ENCODE measurements at places on chromosomes 16 and 17.

DNA sequence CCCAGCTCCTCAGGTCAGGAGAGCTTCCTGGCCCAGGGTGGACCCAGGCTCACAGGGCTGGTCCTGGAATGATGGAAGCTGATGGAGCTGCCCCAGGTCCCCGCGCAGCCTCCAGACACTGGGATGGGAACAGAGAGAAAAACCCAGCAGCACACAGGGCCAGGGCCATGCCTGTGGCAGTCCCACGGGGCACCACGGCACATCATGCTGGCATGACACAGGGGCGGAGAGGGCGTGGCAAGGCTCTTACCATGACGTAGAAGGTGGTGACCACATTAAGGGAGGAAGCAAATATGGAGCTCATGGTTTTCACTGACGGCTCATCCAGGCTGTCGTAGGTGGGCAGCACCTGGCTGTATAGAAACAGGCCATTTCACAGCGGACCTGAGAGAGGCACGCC, 18.3 kb downstream of the SLC38A10 start:
- no peak for DNase-seq

DNA sequence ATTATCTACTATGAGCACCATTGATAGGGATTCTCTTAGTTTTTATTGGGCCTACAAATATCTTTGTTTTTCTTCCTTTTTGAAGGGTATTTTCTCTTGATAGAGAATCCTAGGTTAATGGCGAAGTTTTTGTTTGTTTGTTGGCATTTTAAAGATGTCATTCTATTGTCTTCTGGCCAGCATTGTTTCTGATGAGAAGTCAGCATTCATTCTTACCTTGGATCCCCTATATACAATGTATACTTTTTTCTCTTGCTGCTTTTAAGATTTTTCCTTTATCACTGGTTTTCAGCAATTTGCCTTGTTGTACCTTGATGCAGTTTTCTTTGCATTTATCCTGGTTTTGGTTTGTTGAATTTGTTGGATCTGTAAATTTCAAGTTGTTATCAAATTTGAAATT, 130.1 kb downstream of the TOX3 start:
- DNase-seq: no peak

DNA sequence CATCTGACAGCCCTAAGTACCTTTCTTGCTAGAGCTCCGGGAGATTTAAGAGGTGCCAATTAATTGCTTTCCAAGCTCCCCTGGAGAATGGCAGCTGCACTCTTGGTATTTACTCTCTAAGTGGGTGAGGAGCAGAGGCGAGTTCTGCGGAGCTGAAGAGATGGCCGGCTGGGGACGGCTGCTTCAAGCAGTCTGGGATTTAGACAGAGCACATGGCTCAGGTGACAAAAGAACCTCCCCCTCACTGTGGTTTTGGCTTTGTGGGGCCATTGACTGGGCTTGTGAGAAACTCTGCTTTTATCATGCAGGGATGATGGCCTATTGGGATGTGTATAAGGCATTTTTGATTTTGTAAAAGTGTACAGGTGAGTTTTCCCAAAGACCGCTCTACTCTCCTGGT, 239.3 kb upstream of the EEF2KMT start:
- no peak for DNase-seq

DNA sequence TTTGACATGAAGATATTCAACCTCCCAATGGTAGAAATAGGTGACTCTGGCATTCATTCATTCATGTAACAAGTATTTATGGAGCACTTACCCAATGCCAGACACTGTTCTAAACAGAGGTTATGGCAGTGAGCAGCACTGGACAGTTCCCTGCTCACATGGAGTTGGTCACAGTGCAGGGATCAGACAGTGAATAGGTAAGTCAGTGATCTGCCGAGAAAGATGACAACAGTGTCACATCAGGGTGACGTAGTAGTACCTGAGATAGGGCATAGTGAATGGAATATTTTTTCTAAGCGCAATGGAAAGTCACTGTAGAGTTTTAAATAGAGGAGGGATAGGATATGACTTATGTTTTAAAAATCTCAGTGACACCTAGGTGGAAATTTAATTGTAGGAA, 791.4 kb upstream of the RBFOX1 start:
- DNase-seq: no peak

GRCh38 chr16:35207059-35207999, 1747.9 kb downstream of the TP53TG3F start:
- DNase-seq: no peak

DNA sequence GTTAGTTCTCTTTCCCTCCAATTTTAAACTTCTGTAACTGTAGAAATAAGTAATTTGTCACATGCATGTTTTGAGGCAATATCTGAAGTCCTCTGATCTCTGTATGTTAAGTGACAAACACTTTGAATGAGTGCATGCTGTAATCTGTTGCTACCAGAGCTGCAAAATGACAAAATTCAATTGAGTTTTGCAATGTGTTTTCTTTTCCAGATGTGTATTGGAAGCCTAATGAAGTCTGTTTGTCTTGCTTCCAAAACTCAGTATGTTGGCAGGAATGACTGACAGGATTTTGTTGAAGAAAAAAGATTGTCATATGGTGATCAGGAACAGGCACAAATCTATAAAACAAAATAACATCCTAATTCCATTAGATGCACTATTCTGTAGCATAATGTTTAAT, 561.6 kb upstream of the CDH8 start:
- DNase-seq: no peak

DNA sequence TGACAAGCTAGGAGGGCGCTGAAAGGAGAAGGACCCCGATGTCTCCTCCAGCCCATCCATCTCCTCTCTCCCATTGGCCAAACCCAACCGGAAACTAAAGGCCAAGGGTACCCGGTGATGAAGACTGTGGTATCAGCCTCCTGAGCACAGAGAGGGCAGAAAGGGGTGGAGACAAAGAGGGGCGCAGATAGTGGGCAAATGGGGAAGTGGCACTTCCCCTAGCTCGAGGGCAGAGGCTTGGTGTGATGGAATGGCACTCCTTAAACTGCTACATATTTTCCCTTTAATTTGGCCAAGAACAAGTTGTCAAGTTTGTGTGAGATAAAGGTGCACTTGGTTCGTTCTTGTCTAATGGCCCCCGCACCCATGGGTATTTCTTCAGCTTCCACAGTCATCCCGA, 27.8 kb downstream of the IL4R start:
- no peak for DNase-seq

GRCh38 chr17:31388770-31389656, 2.5 kb upstream of the RAB11FIP4 start:
- no peak for DNase-seq

DNA sequence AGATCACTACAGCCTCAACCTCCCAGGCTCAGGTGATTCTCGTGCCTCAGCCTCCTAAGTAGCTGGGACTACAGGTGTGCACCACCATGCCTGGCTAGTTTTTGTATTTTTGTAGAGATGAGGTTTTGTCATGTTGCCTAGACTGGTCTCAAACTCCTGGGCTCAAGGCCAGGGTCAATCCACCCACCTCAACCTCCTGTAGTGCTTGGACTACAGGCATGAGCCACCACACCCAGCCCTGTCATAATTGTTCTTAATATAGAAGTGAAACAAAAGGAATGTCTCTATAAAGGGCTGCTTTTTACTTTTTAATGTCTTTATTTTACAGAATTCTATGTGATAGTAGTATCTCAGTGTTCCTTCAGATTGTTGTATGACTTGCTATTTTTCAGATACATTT, 345.2 kb upstream of the TBX2 start:
- DNase-seq: no peak

- DNase-seq: no peak
Measured at GRCh38 chr17:77734371-77735080, 224.0 kb upstream of the TNRC6C start.

- DNase-seq: no peak
Measured at GRCh38 chr17:40475234-40475908, 26.1 kb downstream of the TNS4 start.

DNA sequence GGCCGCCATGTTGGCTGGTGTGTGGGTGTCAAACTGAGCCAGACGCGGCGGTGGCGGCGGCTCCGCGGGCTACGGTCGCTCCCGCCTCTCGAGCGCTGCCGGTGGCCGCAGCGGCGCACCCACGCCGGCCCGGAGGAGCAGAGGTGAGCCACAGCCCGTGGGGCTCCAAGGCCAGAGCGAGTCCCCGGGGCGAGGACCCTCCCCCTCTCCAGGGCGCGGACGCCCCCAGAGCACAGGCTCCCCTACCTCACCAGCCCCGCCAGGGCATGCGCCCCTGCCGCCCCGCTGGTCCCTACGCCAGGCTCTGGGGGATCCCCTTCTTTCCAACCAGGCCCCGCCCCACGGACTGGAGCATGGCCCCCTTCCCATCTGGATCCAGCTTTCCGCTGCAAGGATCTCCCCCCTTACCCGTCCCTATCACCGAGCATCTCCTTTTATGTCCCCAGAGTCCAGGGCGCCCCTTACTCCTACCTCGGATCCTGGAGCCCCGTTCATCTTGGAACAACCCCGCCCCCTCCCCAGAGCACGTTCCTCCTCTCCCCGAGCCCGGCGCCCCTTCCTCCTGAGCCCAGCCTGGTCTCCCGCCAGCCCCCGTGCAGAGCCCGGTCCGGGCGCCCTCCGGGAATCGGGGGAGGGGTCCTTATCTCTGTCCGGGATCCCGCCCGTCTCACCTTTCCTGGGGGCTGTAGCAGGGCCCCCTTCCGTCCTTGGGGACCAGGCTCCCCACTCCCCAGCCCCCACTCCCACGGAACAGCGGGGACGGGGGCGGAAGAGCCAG, 412 bp downstream of the EPN2 start:
- no peak for DNase-seq

- DNase-seq: peak; percentile 66
Measured at GRCh38 chr17:5516060-5516792, 29.9 kb downstream of the MIS12 start.

DNA sequence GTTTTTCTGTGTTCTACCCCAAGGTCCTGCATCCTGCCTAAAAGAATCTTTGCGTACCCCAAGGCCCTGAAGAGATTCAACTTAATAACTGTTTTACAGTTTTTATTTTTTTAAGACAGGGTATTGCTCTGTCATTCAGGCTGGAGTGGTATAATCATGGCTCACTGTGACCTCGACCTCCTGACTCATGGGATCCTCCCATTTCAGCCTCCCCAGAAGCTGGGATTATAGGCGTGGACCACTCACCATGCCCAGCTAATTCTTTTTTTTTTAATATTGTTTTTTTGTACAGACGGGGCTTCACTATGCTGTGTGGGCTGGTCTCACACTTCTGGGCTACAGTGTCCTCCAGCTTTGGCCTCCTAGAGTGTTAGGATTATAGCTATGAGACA, 9.3 kb upstream of the FAAP100 start:
- no peak for DNase-seq

- DNase-seq: no peak
Measured at GRCh38 chr17:75614006-75614405, 19.2 kb upstream of the SMIM5 start.

- DNase-seq: no peak
Measured at GRCh38 chr16:30382111-30382881, at the start of gene SEPTIN1. TSS of gene SEPTIN1 (minus strand) at chr16:30382561. CDS start at chr16:30382542, 19 bp downstream.

GRCh38 chr16:70270176-70270575, 18.4 kb upstream of the EXOSC6 start:
- DNase-seq: no peak

DNA sequence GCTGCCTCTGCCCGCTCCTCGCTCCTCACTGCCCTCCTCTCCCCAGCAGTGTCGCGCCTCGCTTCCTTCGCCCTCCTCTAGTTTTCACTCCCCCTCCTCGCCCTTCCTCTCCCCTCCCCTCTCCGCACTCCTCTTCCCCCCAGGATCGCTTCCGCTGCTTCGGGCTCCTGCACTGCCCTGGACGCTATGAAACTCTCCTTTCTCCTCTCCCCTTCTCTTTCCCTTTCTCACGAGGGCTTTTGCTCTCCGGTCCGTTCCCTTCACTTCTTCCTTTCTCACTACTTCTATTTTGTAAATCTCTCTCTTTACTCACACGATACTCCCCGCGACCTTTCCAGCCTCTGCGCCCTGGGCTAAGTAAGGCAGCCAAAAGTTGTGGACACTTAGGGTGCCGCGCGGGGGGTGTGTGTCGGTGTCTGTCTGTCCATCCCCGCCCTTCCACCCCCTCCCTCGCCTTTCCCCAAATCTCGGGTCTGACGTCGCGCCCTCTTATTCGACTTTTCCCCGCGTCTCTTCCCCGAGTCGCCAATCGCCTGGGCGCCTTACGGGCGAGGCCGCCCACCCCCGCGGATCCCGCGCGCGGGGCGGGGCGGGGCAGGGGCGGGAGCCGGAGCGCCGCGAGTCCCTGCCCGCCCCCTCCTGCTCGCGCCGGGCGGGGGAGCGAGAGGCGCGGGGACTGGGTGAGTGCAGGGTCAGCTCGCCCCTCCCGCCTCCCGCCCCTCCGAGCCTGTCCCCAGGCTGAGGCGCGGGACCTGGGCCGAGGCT, at the start of gene IRX3:
IRX3 (minus strand) TSS at position 422 of the 765 bp plus-strand sequence. CDS start 737 bp downstream, outside the sequence.
- DNase-seq: peak; percentile 66

DNA sequence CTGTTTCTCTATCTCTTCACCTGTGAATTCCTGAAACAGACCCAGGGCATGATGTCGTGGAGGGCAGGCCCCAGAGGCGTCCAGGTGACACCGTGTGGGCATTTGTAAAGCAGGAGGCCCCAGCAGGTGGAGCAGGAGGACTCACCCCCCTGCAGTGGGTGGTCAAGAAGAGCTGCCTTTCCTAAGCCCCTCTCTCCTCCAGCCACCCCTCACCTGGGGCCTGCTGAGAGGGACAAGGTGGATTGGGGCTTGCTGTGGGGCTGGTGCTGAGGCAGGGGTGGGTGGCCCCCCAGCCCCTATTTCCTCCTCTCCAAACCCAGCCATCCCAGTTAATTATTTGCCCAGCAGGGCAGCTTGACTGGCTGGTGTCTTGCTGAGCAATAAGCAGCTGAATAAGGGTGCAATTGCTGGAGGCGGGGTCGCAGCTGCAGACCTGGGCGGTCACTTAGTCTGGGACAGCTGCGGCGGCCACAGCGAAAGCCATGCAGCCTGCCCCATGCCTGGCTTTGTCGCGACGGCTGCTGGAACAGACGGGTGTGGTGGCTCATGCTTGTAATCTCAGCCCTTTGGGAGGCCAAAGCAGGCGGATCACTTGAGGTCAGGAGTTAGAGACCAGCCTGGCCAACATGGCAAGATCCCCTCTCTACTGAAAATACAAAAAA, 56.4 kb downstream of the JPH3 start:
- DNase-seq: no peak

GRCh38 chr16:19717314-19717713, 713 bp downstream of the KNOP1 start:
- no peak for DNase-seq
